Stimulated activated CD8-positive, alpha-beta memory T cell treated with anti-CD3 and anti-CD28 coated beads, Interleukin-2, amount 100 ng/mL, for 48 hours (primary cell): ENCODE measurements at places on chromosomes 2 and 18.

DNA sequence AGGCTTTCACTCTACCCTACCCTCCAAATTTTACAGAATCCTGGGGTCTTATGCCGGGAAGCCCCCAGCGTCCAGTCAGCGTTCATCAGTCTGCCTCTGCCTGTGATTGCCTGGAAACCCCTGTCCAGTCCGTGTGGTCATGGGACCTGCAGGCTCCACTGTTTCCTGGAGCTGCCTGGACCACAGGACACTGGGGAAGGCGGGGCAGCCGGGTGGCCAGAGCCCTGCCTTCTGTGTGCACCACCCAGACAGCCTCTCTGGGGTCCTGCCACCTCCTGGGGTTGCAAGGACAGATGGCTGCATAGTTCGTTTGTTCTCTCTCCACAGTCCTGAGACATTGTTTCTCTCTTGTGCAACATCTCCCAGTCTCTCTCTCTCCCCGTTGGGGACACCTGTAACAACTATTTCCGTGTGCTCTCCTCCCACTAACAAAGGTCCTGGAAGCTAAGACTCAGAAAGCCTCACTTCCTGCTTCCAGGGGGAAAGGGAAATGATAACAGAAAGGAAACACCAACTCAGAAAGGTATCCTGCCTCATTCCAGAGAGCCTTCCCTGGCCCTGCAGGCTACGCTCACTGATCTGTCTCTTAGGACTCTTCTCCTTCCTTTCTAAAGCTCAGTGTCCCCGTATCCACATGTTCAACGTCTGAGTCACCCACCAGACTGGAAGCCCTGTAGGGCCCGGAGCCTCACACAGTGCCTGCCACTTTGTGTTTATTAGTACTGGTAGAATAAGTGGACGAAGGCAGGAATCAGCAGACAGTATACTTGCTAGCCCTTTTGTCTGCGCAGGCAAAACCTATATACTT, 192.8 kb upstream of the RAB12 start:
- no peak for DNase-seq

DNA sequence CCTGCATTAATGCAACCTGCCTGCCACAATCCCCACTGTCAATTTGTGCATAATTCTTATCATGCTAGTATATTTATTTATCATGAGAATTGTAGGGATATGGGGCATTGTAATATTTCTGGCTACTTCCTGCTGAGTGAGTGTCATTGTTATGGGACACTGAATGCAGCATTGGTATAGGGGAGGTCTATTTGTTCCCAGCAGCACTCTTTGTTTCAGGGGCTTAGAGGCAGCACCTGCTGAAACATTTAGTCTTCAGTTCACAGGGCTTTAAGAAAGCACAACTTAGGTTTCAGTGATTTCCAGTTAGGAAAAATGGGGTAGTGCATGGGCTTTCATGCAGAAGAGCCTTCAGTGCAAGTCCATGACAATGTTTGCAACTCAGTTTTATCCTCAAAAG, 23.6 kb downstream of the SULT1C3 start:
- no peak for DNase-seq

GRCh38 chr2:105783151-105783738, 38.5 kb downstream of the NCK2 start:
- no peak for DNase-seq

GRCh38 chr2:37877457-37878315, 47.4 kb upstream of the RMDN2 start:
- no peak for DNase-seq
